Activated naive CD4-positive, alpha-beta T cell (primary cell): ENCODE measurements at places on chromosomes 12 and 14.

- no peak for DNase-seq
Observed at GRCh38 chr12:22361785-22362184, 27.3 kb upstream of the ST8SIA1 start.

DNA sequence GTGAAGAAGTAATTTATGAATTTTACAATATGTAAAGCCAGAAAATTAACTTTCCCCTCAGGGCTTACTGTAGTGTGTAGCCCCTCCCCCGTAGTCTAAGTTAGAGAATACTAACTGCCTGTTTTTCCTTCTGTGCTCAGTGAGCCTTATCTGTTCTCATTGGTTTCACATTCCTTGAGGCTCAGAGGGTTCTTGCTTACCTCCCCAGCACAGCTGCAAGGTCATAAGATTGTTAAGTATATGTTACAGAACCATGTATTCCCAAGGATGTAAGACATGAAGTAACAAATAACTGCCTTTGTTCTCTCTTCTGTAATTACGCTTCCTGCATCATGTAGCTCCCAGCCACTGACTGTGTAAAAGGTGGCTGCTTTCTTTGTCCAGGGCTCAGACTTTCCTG is 1351.1 kb downstream of the TMEM121 start:
- no peak for DNase-seq

GRCh38 chr12:130073721-130074120 is 88.5 kb upstream of the FZD10 start:
- DNase-seq, result no peak

DNA sequence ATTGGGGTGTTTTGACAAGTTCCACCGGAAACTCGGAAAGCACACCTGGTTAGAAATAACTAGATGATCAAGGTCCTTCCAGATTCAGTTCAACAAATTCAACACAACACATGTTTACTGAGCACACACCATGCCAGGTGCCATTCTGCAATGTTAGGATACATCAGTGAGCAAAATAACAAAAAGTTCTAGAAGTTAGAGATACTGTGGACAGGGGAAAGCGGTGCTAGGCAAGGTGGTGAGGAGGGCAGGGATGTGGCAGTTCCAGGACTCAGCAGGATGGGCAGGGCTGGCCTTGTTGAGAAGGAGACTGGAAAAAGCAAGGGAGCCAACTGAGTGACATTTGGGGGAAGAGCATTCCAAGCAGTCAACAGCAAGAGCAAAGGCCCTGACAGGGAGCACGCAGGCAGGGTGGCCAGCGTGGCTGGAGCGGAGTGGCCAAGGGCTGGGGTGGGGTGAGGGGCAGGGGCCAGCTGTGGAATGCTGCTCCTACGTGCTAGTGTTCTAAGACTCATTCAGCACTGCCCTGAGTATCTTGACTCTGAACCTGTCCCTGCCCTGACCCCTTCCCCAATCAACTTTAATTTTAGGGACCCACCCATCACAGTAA is 19.4 kb upstream of the FAIM2 start:
- no peak for DNase-seq

DNA sequence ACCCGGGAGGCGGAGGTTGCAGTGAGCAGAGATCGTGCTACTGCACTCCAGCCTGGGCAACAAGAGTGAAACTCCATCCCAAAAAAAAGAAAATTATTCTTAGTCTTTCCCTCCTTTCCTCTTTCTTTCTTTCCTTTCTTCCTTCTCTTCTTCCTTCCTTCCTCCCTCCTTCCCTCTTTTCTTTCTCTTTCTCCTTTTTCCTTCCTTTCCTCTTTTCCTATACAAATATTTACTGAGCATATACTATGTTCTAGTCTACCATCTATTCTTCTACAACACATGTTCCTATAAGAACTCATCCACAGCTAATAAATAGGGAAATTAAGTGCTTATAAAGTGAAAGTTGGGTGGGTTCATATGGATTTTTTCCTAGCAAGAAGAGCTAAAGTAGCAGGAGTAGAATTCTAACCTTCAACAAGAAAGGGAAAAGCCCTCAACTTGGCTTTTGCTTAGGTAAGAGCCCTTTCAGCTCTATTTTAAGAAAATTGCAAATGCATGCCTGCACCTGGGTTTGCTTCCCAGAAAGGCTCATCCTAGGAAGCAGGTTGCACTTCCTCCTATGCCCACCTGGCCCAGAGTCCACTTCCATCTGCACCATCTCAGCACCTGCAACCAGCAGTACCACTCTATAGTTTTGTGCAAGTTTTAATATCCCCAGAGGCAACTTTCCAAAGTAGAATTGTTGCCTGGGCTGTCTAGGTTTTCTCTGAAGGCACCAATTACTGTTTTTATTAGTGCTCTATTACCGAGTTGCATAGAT is 122.0 kb upstream of the CCND2 start:
- DNase-seq, result no peak

DNA sequence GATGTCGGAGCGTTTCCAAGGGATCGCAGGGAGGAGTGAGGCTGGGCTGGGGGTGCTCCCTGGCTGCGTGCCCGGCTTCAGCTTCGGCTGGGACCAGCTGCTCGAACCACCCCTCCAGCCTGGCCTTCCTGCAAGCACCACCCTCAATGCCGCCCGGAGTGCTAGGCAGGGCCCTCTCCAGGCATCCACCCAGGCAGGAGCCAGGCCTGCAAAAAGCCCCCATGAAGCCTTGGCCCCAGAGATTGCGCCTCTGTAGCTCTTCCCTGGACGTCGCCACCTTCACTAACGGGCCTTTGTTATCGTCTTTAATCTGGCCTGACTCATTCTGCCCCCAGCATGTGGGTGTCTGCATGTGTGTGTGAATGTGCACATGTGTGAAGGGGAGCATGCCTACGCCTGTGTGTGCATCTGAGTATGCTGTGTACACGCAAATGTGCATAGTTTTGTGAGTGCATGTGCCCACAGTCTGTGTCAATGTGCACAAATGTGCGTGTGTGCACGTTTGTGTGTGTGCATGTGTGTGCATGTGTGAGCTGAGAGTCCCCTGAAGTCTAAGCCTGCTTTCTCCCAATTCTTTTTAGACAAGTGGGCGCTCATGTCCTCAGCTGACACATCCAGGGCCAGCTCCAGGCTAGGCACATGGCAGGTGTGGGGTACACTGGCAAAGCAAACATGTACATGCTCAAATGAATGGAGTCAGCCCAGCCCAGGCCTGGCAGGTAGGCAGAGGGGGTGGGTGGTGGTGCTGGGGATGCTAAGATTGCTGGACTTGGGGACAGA is 195.4 kb upstream of the C14orf180 start:
- no peak for DNase-seq

DNA sequence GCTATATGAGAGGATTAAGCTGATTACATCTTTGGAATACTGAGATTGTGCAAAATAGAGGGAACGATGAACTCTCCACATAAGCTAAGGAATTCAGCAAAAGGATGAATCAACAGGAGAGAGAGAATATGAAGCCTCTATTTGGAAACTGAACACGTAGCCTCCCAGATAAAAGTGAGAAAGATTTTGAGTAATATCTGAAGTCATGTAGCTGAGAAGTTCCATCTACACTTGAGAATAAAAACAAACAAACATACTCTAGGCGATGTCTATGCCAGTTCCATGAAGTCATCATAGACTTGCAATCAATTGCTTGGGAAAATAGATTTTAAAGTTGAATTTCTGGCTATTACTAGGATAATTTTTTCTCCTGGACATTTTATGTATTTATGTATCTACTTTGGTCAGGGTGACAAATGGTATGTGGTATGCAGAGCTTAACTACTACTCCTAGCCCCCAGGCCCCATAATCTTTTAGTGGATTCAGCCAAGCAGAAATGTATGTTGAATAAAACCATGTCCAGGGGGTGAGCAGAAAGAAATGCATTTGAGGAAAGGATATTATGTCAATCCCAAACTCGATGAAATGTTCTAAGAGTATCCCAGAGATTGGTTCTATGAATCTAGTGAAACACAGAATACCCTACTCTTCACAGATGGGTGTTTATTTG is 627.4 kb downstream of the DIO2 start:
- no peak for DNase-seq
